ENCODE measurements at places on chromosomes 11 and 22.

- DNase-seq: no peak
These were observed 176.9 kb downstream of the NAV2 start for GRCh38 chr11:19889531-19889930.

- no peak for DNase-seq
These were observed 25.9 kb upstream of the MMP13 start for GRCh38 chr11:102981324-102981910.

- no peak for DNase-seq
These were observed 2.1 kb downstream of the AIP start for GRCh38 chr11:67484847-67485311.

- no peak for DNase-seq
These were observed 297.1 kb downstream of the DYNC2H1 start for GRCh38 chr11:103406357-103406756.

DNA sequence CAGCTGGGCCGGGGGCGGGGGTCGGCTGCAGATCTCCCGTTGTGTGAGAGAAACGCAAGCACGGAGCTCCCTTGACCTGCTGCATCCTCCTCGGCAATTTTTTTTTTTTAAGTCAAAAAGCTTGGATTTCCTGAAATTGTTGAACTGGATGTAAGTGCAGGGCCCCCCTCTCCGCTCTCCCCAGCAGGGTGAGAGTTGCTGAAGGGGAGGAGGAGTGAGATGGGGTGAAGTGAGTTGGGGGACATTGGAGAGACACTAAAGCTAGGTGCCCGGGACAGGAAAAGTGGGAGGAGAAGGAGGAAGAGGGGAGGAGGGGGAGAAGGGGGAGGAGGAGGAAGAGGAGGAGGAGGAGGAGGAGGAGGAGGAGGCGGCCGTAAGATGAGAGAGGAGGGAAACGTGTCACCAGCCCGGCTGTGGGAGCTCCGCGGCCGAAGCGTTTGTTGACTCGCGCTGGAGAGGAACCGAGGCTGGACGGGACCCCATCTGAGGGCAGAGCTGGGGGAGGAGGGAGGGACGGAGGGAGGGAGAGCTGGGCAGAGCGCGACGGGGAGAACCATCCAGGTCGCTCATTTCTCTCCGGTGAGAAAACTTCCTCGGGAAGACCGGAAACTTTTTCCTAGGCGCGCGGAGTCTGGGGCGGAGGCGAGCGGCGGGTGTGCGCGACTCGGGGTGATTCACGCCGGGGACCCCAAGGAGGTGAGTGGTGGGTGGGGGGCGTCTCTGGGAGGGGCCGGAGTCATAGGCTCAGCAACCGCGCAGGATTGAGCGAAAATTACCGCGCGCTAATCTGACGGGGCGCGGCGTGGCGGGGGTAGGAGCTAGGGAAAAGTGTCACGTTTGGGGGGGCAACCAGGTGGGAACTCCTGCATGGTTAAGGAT lies 80.2 kb downstream of the PRR5L start:
- peak; percentile 12 for DNase-seq

DNA sequence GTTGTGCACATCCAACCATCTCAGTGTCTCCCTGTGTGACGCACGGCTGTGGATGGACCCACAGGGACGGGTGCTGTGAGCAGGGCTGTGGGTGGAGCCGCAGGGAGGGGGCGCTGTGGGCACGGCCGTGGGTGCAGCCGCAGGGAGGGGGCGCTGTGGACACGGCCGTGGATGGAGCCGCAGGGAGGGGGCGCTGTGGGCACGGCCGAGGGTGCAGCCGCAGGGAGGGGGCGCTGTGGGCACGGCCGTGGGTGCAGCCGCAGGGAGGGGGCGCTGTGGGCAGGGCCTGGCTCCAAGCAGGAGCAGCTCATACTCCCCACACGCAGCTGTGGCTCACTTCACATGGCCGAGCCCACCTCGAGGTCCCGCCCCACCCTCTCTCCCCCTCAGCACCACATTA lies 6.0 kb upstream of the MAPK11 start:
- peak; percentile 76 for DNase-seq

DNA sequence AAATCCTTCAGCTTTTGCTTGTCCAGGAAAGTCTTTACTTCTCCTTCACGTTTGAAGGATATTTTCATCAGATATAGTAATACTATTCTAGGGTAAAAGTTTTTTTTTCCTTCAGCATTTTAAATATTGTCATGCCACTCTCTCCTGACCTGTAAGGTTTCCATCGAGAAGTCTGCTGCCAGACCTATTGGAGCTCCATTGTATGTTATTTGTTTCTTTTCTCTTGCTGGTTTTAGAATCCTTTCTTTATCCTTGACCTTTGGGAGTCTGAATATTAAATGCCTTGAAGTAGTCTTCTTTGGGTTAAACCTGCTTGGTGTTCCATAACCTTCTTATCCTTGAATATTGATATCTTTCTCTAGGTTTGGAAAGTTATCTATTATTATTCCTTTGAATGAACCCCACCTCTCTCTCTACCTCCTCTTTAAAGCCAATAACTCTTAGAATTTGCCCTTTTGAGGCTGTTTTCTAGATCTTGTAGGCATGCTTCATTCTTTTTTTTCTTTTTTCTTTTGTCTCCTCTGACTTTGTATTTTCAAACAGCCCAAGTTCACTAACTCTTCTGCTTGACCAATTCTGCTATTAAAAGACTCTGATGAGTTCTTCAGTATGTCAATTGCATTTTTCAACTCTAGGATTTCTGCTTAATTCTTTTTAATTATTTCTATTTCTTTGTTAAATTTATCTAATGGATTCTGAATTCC lies 12.0 kb upstream of the WEE1 start:
- DNase-seq: no peak

- no peak for DNase-seq
These were observed 1.5 kb downstream of the DDB2 start for GRCh38 chr11:47216121-47216798.

DNA sequence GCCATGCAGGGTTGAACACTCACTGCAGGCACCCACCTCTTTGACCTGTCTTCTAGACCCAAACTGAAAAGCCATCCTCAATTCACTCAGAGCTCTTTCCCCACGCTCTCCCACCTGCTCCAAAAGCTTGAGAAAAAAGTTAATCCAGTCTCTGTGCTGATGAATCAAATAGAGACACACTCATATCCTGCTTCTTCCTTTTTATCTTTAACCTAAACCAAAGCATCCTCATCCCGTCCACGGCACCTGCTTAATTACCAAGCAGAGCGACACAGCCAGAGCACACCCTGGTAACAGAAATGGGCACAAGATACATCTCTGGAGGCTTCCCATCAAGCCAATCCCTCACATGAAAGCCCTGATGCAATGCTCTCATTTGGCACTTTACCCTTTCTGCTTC lies 102.6 kb downstream of the PLEKHA7 start:
- no peak for DNase-seq

DNA sequence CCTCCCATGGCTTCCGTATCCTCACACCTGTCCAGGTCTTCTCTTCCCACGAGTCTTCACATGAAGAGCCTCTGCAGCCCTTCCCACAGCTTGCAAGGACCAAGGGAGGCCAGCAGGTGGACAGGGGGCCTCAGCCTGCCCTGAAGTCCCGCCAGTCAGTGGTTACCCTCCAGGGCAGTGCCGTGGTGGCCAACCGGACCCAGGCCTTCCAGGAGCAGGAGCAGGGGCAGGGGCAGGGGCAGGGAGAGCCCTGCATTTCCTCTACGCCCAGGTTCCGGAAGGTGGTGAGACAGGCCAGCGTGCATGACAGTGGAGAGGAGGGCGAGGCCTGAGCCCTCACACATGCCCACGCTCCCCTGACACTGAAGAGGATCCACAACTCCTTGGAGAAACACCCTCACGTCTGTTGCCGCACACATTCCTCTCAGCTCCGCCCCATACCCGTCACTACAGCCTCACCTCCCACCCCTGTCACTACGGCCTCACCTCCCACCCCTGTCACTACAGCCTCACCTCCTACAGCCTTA lies 8.3 kb downstream of the SSH3 start:
- no peak for DNase-seq

- DNase-seq: peak; percentile 9
These were observed 998 bp downstream of the BAIAP2L2 start for GRCh38 chr22:38109371-38110001.

DNA sequence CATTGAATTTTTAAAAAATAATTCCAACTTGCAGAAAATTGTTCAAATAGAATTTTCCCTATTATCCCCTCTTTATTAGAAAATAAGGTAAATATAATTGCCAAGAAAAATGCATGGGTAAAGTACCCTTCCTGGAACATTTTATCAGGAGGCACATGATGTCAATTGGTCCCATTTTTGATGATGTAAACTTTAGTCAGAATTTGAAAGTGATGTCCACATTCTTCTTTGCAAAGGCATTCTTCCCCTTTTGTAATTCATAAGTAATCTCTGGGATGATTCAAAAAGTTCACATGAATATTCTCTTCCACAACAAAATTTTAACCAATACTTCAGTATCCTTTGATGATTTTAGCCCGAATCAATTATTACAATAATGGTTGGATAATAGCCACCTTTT lies 86.9 kb upstream of the ANO3 start:
- no peak for DNase-seq

DNA sequence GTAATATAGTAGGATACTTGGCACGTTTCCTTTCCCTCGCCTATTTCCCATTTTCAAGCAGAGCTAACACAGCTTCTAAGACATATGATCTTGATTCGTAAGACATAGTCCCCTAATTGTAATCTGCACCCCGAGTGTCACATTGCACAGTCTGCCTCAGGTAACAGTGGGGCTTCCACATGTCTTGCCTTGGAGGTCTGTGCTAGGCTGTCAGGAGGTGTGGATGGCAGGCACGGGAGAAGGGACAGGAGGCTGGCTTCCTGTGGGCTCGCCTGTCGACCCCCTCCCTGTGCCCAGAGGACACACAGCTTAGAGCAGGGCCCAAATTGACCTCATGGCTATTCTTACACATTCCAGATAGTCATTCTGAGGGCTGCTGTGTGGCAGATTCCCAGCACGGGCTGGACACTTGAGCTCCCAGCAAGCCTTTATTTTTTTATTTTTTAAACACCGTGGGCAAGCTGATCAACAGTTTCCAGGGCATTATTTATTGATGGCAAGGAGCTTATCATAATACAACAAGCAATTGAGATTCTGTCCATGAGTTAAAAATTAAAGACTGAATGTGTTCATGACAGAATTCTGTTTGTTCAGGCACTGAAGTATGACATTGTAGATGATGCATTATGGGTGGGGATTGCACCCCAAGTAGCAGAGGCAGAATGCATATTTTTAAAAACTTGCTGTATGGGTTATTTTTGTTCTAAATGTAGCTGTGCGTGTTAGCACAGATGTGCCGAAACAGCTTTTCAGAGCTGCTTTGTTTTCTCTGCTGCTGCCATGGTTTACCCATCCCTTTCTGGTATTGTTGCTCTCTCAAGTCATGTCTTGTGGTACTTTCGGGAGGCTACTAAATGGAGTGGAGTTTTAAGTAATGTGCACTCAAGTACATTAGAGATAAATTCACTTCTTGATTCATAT lies 113.0 kb downstream of the ATXN10 start:
- DNase-seq: peak; percentile 32

DNA sequence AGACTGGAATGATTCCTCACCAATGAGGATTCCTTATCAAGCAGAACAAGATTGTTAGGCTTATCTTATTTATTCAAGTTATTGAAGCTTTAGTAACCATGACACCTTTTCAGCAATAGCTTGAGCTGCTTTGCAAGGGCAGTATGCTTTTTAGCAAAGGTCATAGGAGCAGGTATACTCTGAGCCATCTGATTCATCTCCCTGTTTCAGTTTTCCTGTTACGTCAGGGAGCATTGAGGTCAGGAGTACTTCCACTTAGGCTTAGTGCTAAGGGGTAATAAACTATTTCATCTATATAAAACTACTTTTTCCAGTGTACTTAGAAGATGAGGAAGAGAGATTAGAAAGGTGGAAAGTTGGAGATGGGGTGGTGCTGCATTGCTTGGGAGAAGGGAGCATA lies 17.7 kb upstream of the ANKRD42 start:
- no peak for DNase-seq

DNA sequence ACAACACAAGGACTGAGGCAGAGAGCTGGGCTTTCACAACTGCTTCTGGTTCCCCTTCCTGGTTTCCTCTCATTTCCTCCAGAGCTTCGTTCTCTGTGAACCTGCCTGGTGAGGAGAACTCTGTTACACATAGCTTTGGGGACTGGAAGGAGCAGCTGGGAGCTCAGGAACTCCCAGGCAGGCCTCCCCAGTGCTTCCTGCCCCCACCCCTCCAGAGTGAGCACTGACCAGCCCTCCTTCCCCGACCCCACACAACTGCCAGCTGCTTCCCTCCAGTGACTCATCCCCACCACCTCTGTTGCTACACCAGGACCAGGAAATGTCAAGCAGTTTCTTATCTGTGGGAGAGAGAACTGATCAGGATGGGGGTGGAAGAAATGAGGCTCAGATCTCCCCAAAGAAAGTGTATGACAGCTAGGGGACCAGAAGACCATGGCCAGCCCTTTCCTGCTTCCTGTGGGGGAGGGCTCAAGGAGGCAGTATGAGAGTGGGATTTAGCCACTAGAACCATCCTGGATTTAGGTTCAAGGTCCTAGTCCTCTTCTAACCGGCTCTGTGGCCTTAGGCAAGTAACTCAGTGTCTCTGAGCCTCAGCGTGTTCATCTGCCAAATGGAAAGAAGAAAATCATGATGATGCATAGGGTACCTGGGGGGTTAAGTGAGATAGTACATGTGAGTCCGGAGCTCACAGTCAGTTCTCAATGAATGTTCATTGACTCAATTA lies 4.5 kb upstream of the TP53I11 start:
- DNase-seq: peak; percentile 89

GRCh38 chr11:130212431-130212961 lies 52.9 kb downstream of the ST14 start:
- DNase-seq: peak; percentile 66

- peak; percentile 96 for DNase-seq
These were observed 53.9 kb upstream of the RCE1 start for GRCh38 chr11:66789097-66789890.

GRCh38 chr22:39422101-39422500 lies 22.5 kb downstream of the TAB1 start:
- no peak for DNase-seq

DNA sequence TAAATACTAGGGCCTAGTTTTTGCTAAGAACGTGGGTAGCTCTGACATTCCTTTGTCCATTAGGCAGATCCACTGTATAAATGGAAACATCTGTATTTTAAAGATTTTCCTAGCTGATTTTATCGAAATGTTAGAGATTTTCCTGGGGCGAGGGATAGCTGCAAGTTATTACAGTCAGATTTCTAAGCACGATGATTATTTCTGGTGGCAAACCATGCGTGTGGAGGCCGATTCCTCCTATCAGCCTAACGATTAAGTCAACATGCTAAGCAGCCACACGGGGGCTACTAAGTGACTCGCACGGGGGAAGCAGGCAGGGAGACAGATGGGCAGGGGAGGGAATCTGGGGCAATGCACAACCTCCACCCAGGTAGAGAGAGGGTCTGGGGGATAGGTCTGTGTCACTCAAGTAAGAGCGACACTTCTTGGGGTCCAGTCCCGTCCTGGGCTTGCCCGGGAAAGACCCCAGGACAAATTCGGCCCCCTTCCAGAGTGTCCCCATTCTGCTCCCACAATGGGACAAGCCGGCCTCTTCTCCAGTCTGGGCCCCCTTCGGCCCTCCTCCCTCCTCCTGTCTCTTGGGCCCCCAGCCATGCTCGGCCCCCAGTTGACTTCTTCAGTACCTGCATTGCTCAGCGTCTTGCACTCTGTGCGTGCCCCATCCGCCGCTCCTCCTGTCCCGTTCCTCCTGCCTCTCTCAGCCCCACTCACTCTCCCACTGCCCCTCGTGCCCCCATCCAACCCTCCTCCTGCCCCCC lies 571 bp downstream of the C11orf24 start:
- DNase-seq: peak; percentile 92

- DNase-seq: no peak
These were observed 13.7 kb upstream of the PPARA start for GRCh38 chr22:46136486-46137217.

- DNase-seq: peak; percentile 91
These were observed 52.4 kb upstream of the CDON start for GRCh38 chr11:126115127-126115495.
